ENCODE measurements at places on chromosomes 1 and 21. TPM values are rescaled to one million over a fixed set of nuclear protein-coding genes. Genes with fewer than 3 reads are reported as not detected.
A peak's percentile ranks its signal among the peaks of the same experiment; 100 is the strongest.

The OR14K1 gene
- total RNA-seq = not detected

GRCh38 chr1:8844501-8845006 is 27.1 kb upstream of the RERE start:
- DNase-seq = no peak

DNA sequence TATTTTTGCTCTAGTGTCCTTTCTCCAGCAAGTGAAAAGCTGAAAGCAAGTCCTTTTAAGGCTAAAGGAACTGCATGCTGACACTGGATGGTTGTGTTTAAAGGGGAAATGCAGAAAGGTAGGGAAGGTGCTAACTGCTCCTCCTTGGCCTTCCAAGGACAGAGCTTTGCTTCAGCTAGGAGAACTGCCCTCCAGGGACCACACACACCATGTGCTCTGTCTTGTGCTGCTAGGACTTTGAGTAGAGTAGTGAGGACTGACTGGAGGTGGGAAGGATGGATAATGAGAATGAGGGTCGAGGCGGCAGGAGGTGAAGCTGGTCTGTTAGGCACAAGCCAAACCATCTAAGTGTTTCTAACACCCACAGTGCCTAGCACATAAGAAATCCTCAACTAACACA is 77.9 kb downstream of the WDR3 start:
- no peak for DNase-seq

DNA sequence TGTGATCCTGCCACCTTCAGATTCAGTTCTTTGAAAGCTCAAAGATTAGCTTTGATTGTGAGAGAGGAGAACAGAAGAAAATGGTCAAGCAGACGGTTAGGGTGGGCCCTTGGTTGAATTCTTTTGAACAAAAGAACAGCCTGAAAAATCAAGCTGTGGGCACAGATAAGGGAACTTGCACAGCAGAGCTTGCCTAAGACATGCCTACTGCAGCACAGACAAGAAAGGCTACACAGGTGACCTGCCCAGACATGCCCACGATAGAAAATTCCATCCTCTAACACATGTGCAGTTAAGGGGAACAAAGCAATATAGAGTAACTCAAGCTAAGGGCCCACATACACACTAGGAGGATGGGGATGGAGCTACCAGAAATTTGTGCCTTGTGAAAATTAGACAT is 512.5 kb upstream of the LRRC7 start:
- DNase-seq = peak; percentile 5

The TRIM62 gene
- 2.8 TPM for total RNA-seq

GRCh38 chr1:170133766-170134495 is 11.8 kb upstream of the NTMT2 start:
- DNase-seq = no peak

- DNase-seq = no peak
Observed at GRCh38 chr1:64525116-64525686, 55.3 kb downstream of the CACHD1 start.

- DNase-seq = peak; percentile 68
Observed at GRCh38 chr1:164804366-164804765, 245.4 kb downstream of the PBX1 start.

GRCh38 chr1:63569640-63570316 is 23.4 kb upstream of the PGM1 start:
- DNase-seq = no peak

The DNAJC11 gene
- 41.7 TPM for total RNA-seq

The KCNE2 gene
- total RNA-seq = not detected

The ZYG11A gene
- total RNA-seq = 2.0 TPM

- DNase-seq = peak; percentile 57
Observed at GRCh38 chr1:99855914-99856450, 5.8 kb downstream of the AGL start.

GRCh38 chr1:110390096-110390495 is 730 bp downstream of the SLC16A4 start:
- DNase-seq = peak; percentile 89

- DNase-seq = no peak
Observed at GRCh38 chr1:219058891-219059820, 114.5 kb upstream of the LYPLAL1 start.

GRCh38 chr1:56401191-56401590 is 178.2 kb downstream of the PLPP3 start:
- DNase-seq = no peak

The GPR161 gene
- 11.1 TPM for total RNA-seq

The QSOX1 gene
- 93.3 TPM for total RNA-seq

DNA sequence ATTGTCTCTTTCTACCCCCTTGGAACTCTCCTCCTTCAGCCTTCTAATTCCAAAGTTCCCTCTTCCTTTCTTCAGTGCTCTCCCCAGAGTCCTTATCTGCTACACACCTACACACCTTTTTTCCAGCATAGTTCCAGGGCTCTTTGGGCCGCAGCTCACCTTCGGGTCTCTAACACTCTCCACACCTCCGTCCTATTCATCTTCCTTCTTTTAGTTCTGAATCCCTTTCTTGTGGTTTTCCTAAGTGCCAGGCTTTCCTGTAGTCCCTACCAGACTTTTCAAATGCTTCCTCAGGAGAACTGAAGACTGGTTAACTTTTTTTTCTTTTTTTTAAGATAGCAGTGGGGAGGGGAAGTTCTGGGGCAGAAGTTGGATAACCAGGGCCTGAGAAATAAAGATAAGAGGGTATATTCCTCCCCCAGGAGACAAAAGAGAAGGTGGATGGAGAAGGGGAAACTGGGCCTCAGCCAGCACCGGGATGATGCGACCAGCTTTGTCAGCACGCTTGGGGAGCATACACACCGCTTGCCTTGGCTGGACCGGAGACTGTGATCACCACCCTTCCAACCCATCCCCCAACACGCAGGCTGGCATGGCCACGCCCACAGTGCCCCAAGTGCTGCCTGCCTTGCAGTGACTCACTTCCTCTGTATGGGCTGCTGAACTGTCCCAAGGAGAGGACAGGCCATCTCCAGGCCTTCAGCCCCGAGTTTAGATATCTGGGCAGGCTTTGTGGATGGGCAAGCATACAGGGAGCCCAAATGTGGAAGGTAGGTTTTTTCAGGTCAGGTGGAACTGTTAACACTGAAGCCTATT is 2.5 kb upstream of the CERS2 start:
- no peak for DNase-seq

The SMYD2 gene
- 61.7 TPM for total RNA-seq

The DUSP23 gene
- total RNA-seq = 4.2 TPM

DNA sequence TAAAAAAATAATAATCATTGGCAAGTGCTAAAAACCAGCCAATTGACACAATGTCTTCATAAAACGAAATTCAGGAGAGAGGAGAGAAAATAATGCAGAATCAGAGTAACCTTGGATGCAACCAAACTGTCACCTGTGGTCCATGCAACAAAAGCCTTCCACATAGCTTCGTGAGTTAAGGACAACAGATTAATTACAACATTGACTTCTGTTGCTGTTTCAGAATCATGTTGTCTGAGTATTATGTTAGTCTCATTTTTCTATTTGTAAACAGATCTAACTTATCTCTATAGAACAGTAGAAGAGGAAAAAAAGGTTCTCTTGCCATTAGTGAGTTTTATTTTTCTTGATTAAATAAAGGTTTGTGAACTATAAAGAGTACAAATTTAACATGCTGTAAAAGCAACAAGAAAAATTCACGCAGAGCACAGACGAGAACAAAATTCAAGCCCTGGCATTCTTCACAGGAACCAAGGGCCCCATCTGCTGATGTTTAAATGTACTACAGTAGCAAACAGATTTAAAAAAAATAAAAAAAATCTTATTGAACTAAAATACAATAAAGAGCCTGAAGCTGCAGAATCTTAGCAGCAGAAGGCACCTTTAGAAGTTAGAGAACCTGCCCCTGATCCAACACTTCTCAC is 381.1 kb upstream of the PKN2 start:
- DNase-seq = peak; percentile 55

GRCh38 chr1:184002071-184002470 is 35.5 kb downstream of the COLGALT2 start:
- peak; percentile 95 for DNase-seq

DNA sequence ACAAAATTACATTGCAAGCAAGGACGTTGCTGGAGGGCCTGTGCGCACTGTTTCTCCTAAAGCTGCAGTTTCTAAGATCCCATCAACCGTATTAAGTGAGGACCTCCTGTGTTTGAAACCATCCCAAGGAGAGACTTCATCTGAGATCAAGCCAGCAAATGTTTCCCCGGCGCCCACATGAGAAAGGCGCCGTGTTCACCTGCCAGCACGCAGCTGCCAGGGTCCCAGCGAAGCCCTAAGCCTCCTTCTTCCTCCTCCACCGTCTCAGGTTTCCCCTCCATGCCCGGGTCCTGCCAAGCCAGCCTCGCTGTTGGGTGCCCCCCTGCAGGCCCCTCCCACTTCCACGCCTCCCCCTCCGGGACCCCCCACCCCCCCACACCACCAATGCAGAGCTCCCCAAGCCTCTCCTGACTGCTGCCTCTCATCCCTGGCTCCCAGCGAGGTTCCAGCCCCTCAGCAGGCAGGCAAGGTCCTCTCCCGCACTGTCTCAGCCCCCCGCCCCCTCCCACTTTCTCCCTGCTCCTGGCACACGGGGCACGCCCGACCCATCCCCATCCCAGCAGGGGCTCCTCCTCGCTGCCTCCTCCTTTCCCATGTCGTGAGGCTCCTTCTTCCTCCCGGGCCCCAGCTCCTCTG is 8.6 kb upstream of the TFF1 start:
- DNase-seq = no peak

GRCh38 chr1:119550381-119550780 is 43.4 kb downstream of the HSD3B1 start:
- no peak for DNase-seq

The CHI3L2 gene
- total RNA-seq = 0.18 TPM

GRCh38 chr1:109488696-109489095 is 5.0 kb downstream of the ATXN7L2 start:
- no peak for DNase-seq

DNA sequence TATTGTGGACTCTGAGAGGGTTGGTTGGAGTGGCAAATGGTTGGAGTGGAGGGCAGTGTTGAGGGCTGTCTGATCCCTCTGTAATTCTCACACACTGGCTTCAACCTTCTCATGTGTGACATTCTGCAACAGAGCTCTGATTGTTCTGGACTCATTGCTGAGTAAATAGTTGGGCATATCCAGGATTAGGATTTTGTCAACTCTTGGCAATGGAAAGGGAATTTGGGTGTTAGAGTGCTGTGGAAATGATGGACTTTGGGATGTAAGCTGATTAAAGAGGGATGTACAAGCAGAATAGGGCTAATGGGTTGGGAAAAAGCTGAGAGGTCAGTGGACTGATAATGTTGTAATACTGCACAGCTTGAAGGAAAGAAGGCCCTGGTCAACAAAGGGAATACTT is 16.5 kb downstream of the TLCD4 start:
- DNase-seq = no peak

The KCNJ15 gene
- under 0.01 TPM for total RNA-seq

The MEF2D gene
- 2.9 TPM for total RNA-seq

The UTS2 gene
- total RNA-seq = not detected

The GJA5 gene
- not detected for total RNA-seq

GRCh38 chr1:54623216-54624007 is at the start of gene FAM151A:
TSS of gene FAM151A (minus strand) at chr1:54623525. CDS start at chr1:54623395, 130 bp downstream.
- DNase-seq = no peak

GRCh38 chr1:71312545-71312944 is 231.7 kb upstream of the ZRANB2 start:
- no peak for DNase-seq

DNA sequence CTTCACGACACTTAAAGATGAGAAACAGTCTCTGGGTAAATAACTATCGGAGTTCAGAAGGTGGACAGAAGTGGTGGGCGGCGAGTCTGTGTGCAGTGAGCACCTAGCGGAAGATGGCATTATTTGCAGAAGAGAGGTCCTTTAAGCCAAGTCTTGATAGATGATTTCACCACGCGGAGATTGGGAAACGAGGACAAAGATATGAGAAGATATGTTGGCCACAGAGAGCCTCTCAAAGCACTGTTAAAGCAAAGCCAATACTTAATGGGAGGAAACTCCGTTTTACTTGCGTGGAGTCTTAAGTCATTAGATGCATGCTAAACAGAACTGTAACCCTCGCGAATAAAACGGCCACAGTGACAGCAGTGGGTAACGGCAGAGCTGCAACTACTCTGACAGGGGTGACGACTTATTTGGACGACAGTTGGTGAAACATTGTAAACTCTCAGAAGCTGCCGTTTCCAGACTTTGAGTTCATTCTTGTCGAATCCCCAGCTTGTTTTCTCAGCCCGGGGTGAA is 577 bp upstream of the CEP350 start:
- DNase-seq = peak; percentile 51

GRCh38 chr1:207079706-207080241 is 8.9 kb upstream of the C4BPB start:
- no peak for DNase-seq

DNA sequence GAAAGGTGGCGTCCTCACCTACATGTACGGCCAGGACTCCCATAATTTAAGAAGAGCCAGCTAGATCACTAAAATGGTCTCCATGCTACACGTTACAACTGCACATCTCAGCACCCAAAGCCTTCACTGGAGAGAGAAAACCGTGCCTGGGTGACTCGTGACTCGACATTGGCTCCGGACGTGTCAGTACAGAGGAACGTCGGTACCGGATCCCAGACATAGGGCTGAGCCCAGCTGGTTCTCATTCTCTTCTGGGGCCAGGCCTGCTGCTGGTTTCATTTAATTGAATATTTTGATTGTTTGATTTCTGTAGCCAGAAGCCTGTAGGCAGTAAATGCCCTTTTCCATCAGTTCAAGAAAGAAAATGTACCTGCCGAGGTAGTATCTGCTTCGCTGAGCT is 93.1 kb downstream of the HHIPL2 start:
- DNase-seq = peak; percentile 72

The ANGPTL7 gene
- total RNA-seq = under 0.01 TPM

DNA sequence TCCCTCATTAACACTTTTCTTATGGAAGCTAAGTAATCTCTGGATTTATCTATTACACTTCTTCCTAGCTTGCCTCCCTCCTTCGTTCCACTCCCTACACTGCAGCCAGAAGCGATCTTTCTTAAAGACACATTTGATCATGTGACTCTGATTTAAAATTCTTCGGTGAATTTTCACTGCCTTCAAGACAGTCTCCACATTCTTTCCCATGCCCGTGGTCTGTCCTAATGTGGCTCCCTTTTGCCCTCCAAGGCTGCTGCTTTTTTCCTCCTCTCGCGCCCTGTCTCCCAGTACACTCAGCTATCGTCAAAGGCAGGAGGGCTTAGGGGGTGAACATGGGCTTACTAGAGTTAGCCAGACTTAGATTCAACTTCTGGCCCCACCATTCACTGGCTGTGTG is 64.4 kb downstream of the SDCCAG8 start:
- DNase-seq = no peak

GRCh38 chr1:224223819-224224714 is 41.0 kb downstream of the DEGS1 start:
- DNase-seq = peak; percentile 92

All from IMR-90 (cell line).